Tibial artery (tissue), 4 donors: ENCODE measurements at places on chromosomes 12 and 14.
A peak's percentile ranks its signal among the peaks of the same experiment; 100 is the strongest.

- DNase-seq = no peak
Measured at GRCh38 chr12:98464190-98464589, 51.2 kb upstream of the TMPO start.

- DNase-seq = no peak
Measured at GRCh38 chr14:24774187-24774915, 140.4 kb upstream of the GZMB start.

GRCh38 chr14:36981832-36982529 is 190.4 kb downstream of the SLC25A21 start:
- no peak for DNase-seq

- DNase-seq = no peak
Measured at GRCh38 chr12:107732365-107732764, 28.6 kb downstream of the PRDM4 start.

GRCh38 chr12:123105211-123105826 is 45.6 kb downstream of the PITPNM2 start:
- DNase-seq = no peak

DNA sequence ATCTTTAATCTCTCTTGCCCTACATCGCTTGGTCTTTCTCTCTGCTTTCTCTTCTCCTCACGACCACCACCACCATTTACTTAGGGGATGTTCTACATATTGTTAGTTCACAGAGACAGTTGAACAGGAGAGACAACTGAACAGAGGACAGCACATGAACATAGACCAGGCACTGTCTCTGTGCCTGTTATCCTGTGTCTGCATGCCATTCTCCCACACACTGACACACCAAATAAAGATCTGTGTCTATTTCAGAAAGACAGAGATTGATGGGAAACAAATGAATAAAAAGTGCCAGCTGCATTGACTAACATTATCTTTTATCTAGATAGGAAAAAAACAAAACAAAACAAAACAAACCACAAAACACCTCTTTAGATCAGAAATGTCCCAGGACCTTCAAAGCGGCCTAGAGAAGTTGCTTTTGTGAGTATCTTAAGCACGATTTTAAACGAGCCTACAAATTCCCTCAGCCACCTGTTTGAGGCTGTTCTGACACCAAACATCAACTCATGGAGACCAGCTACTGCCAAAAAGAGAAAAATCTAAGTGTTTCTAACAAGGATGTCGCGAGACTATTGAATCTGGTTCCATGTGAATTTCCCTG is 77.6 kb upstream of the PARP11 start:
- no peak for DNase-seq

- no peak for DNase-seq
Measured at GRCh38 chr14:94354638-94355185, 31.6 kb upstream of the SERPINA6 start.

GRCh38 chr14:65986041-65986440 is 500.1 kb upstream of the CCDC196 start:
- no peak for DNase-seq

- DNase-seq = no peak
Measured at GRCh38 chr12:71335963-71336257, 103.7 kb upstream of the LGR5 start.

DNA sequence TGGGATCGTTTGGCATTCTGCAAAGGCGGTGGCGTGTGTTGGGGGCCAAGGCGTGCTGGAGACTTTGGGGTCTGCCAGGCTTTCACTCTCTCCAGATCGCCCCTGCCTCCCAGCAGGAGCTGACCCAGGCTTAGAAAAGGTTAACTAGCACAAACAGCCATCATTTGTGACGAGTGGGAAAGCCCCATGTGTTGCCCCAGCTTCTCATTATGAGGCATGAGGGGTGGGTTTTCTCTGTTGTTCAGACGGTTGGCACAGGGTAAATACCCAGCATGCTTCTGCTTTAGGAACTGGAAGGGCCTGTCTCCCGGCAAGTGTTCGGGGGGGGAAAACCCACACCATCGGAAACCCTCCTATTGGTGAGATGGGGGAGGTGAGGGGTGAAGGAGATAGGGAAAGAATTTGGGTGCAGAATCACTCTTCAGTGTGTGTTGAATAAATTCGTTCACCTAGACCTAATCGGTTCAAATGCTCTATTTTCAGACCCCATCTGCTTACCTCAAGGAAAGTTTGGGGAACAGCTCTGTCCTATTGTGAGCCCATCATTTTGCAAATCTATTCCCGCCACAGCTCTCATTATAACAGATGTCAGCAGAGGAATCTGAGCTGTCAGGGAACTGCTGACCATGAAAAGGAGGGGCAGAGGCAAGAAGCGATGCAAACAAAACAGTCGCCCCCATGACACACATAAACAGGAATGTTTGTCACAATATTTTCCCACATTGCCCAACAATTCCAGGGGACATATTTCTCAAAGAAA is 34.7 kb upstream of the C12orf42 start:
- no peak for DNase-seq

DNA sequence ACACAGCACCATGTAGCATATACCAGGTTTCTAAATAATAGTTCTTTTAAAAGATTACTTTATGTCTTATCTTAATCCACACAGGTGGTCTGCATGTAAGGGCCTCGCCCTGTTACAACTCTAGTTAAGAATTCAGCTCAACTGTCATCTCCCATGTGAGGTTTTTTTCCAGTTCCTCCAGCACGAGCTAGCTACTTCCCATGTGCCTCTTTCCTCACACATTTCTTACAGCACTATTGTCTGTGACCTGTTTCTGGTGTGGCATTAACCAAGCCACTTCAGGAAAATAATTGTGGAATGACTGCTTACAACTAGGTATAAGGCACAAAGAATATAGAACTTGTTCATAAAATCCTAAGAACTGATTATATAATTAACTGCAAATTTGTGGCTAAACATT is 65.5 kb downstream of the SH2B3 start:
- no peak for DNase-seq

GRCh38 chr14:23895480-23895879 is 58.1 kb upstream of the DHRS4 start:
- no peak for DNase-seq

- peak; percentile 22 for DNase-seq
Measured at GRCh38 chr12:92445253-92446082, 257.3 kb upstream of the PLEKHG7 start.

DNA sequence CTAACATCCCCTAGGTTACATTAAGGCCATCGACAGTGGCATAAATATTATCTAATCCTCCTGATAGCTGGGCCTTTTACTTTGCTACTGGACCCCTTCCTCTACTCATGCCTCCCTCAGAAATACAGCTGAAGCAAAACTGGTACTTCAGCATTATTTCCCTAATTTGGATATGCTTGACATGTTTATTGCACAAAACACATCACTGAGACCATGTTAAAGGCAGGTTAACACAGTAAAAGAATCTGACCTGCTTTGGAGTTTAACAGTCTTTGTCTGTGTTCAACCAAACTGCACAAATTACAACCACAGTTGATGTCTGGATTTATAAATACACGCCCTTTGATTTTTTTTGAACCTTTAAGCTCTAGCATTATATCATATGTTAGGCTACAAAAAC is 156.6 kb downstream of the FOXA1 start:
- no peak for DNase-seq

DNA sequence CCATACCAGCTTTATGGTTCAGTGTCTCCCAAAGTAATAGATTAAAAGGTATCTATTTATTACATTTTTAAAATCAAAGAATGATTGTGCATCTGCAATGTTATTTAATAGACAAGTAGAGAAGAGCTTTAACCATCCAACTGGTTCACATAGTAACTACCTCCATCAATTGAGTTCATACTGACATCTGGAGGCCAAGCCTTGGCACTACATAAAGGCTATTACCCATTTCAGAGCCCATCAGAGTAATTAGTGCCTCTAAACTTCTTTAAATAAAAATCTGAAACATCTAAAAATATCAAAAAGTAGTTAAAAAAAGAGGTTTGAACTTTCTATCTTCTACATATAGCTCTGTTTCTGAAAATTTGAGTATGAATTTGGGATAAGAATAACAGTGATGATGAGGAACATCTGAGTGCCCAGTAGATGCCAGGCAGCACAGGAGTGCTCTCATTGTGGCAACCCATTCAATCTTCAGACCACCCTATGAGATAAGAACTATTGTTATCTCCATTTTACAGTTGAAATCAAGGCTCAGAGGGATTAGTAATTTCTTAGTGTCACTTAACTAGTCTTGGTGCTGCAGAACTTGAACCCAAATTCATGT is 132.9 kb upstream of the DAAM1 start:
- DNase-seq = no peak

- DNase-seq = no peak
Measured at GRCh38 chr14:60946773-60947172, 34.1 kb downstream of the TRMT5 start.

DNA sequence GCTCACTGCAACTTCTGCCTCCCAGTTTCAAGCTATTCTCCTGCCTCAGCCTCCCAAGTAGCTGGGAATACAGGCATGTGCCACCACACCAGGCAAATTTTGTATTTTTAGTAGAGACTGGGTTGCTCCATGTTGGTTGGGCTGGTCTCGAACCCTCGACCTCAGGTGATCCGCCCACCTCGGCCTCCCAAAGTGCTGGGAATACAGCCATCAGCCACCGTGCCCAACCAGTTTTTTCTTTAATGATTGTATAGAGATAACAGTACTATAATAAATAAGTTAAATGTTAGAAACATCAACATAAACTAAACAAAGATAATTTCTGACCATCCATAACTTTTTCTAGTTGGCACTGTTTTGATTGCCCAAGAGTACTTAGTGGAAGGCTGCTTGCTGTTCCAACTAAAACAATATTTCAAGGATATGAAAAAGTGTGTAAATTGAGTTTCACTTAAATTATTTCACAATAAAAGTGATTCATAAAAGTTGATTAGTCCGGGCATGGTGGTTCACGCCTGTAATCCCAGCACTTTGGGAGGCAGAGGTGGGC is 5.6 kb downstream of the GON7 start:
- no peak for DNase-seq

- DNase-seq = no peak
Measured at GRCh38 chr14:59463787-59464485, 1.2 kb downstream of the GPR135 start.

GRCh38 chr12:124766727-124767065 is 97.0 kb downstream of the SCARB1 start:
- no peak for DNase-seq

DNA sequence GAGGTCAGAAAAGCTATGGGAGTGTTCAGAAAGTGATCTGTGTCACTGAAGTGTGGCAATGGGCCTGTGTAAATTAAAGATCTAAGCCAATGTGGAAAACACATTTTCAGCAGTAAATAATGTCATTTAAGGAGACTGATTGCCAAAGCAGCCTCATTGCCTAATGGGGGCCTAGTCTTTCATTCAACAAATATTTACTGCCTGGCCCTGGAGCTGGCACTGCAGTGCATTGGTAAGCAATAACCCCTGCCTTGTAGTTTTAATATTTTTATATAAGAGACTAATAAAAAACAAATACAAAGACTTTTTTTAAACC is 326.6 kb downstream of the BTG1 start:
- DNase-seq = peak; percentile 54

DNA sequence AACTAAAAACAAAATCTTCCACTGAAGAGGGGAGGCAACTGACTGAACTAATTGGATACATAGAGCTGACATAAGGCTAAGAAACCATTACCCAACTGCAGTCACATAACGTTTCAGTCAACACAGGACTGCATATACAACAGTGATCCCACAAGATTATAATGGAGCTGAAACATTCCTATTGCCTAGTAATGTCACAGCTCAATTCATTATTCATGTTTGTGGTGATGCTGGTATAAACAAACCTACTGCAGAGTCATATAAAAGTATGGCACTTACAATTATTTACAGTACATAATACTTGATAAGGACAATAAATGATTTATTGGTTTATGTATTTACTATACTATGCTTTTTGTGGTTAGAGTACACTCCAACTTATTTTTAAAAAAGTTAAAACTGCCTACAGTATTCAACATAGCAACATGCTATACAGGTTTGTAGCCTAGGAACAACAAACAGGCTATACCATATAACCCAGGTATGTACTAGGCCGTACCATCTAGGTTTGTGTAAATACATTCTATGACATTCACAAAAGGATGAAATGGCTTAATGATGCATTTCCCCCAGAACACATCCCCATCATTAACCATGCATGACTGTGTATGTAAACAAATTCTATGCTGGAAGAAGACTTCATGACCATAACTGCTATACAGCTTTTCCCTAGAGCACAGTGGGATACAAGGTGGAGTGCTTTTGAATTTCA is 4.3 kb downstream of the NAP1L1 start:
- DNase-seq = no peak

DNA sequence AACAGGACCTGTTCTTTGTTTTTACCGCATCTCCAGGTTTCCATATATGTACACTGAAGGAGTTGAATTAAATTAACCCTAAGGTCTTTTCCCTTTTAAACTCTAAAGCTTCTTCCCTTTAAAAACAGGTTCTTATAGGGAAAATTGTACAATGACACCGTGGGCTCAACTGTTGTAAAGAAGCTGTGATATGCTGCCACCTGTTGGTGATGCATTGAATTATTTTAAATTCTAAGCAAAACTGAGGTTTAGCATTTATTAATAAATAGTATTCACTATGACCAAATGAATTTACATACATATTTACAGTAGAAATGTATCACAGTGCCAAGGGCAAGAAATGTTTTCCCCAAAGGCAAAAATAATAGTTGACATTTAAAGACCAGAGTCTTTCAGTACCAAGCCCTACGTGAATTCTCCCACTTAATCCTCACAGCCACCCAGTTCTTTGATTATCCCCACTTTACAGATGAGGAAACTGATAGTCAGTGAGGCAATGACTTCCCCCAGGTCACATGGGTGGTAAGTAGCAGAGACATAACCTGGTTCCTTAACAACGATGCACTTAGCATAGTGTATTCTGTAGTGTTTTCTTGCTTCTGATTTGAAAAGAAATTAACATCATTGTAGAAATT is 35.7 kb upstream of the TMEM263 start:
- DNase-seq = no peak

DNA sequence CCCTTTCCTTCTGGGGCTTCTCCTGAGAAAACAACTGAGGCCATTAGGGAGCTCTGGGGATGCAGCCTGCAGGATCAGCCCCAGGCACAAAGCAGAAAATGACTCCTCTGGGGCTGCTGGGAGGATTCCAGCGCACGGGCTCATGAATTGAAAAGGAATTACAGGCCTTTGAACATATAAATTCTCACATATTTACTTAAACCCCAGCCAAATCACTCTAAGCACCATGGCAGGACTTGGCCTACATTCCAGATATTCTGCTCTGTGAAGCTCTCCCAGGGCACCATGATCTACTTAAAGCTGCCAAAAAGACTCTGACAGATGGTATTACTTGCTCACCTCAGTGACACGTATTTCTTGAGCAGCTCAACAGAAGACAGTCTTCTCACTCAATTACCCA is 87.2 kb downstream of the ZFC3H1 start:
- no peak for DNase-seq

GRCh38 chr12:65560286-65560685 is 264.0 kb upstream of the HMGA2 start:
- no peak for DNase-seq

DNA sequence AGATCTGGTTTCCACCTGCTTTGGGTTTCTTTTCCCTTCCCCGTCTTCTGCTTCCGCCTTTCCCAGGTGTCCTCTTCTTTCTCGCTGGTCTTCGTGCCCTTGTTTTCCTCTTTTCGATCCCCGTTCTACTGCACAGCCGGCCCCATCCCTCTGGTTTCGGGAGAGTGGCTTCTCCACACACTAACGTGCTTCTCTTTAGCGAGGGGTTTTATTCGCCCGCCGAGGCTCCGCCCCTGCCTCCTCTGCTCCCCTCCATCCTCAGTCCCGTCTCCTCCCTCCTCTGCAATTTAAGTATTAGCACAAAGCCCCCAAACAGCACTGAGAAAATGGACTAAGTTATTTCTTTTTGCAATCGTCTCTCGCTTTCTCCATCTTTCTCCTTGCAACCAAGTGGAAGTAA is at the start of gene SLC7A8:
SLC7A8 (minus strand) TSS at position 182 of the 400 bp plus-strand sequence. CDS start 746 bp downstream, outside the sequence.
- DNase-seq = peak; percentile 83

GRCh38 chr12:14841761-14842160 is 1.6 kb downstream of the ART4 start:
- peak; percentile 80 for DNase-seq
